ENCODE measurements at places on chromosomes 7 and 10.

DNA sequence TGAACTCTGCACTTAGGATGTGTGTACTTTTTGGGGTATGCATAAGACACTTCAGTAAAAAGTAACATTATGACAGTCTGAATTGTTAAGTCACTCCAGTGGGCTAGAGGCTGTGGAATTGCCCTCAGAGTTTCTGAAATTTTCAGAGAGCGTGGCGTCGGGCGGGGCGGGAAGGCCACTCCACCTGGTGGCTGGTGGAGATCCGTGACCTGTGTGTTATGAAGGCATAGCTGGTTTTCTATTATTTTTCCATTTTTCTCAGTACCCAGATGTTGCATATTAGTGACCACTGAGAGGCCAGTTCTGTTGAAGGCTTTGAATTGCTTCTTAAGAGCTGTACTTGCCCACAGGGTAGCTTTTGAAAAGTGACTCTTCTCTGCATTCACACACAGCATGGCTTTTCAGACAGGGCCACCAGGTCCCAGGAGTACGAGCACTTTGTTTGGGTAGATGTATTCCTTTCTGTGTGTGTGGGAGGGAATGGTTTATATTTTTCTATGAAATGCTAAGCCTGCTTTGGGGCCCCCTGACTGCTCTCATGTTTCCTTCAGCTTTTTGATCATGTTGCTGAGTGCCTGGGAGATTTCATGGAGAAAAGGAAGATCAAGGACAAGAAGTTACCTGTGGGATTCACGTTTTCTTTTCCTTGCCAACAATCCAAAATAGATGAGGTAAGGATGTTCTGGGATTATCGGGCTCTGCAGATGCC, 52.3 kb downstream of the TACR2 start:
- H3K4me3 ChIP-seq = no peak overlapping the region
- H3K27ac ChIP-seq = no peak overlapping the region
- DNase-seq = no peak
- peaks cover 42% of the 10 kb centered on the region for H3K4me1 ChIP-seq
- H3K36me3 ChIP-seq = peaks cover 76% of the 10 kb centered on the region

GRCh38 chr7:137647905-137648565, 198.7 kb downstream of the DGKI start:
- H3K27me3 ChIP-seq = peaks cover 6% of the 10 kb centered on the region
- no peaks in the 10 kb centered on the region for H3K36me3 ChIP-seq
- no peaks in the 10 kb centered on the region for H3K4me1 ChIP-seq
- H3K4me3 ChIP-seq = no peak overlapping the region

DNA sequence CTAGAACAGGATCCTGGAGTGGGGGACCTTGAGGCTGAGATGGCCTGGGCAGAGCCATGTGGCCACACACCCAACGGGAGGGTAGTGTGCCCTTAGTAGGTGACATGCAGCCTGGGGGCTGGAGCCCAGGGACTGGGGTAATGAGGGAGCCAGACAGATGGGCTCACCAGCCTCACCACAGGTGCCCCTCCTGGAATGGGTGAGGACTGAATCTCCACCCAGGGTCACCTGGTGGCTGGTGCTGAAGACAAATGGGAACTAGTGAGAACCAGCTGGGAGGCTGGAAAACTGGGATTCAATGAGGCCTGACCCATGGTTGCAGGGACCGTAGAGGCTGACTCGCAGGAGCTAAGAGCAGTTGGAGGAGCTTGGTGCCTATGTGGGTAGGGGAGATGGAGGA, 6.1 kb downstream of the ZP3 start:
- no peak overlapping the region for H3K4me3 ChIP-seq
- H3K27ac ChIP-seq = no peak overlapping the region
- DNase-seq = no peak
- H3K4me1 ChIP-seq = no peaks in the 10 kb centered on the region

DNA sequence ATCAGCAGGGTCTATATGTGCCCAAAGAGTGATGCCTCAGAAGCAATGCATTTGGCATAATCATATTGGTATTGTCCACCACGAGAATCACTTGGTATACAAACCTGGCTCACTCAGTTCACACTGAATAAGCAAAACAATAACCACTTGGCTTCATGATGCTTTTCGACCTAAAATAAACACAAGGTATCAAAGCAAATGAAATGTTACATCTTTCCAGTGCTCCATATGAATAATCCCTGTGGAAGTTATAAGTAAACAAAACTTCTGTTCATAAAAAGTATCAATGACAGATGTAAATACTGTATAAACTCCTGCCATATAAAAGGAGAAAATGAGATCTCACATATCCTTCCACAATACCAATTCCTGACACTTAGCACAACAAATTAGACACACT, 29.8 kb upstream of the EBLN1 start:
- no peaks in the 10 kb centered on the region for H3K36me3 ChIP-seq
- no peaks in the 10 kb centered on the region for H3K27me3 ChIP-seq
- no peaks in the 10 kb centered on the region for H3K4me1 ChIP-seq
- DNase-seq = no peak
- H3K27ac ChIP-seq = peak overlapping the region; percentile 31

- no peaks in the 10 kb centered on the region for H3K27me3 ChIP-seq
- H3K4me1 ChIP-seq = no peaks in the 10 kb centered on the region
- DNase-seq = no peak
- no peaks in the 10 kb centered on the region for H3K36me3 ChIP-seq
- H3K4me3 ChIP-seq = no peak overlapping the region
Observed at GRCh38 chr7:103729026-103729425, 260.4 kb downstream of the RELN start.

DNA sequence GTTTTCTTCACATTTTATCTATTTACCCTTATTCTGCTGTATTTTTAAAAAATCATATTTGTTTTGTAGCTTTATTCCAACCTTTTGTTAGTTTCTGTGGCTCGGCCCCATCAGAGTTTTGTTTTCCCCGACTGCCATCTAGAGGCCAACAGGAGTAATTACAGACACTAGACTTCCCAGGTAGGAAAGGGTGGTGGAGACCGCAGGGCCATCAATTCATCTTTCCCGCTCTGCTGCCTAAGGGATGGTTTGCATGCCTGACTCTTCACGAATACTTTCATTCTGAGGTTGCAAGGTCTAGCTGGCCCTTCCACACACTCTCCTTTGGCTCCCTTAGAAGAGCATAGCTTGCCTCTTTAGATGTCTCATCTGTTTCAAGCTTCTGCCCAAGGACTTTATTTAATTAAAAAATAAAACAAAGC, 38.3 kb downstream of the LYZL2 start:
- no peaks in the 10 kb centered on the region for H3K27me3 ChIP-seq
- H3K4me3 ChIP-seq = no peak overlapping the region
- peak; percentile 20 for DNase-seq
- H3K36me3 ChIP-seq = no peaks in the 10 kb centered on the region
- no peak overlapping the region for H3K27ac ChIP-seq
- H3K4me1 ChIP-seq = peaks cover 3% of the 10 kb centered on the region

DNA sequence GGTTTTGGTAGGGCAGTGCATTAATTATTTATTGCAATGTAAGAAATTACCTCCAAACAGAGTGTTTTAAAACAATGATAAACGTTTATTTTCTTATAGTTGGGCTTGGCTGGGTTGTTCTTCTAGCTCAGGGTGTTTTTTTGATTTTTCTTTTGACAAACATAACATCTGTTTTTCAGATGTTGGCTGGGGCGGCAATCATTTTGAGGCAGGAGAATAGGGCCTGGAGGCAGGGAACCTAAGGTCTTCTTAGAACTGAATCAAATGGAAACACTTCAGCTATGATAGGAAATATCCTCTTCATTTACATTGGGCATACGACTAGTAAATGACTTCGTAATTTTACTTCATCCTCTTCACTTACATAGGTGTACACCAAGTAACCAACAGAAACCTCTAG, 47.4 kb upstream of the NAMPT start:
- no peak overlapping the region for H3K4me3 ChIP-seq
- H3K4me1 ChIP-seq = no peaks in the 10 kb centered on the region
- no peaks in the 10 kb centered on the region for H3K36me3 ChIP-seq
- no peaks in the 10 kb centered on the region for H3K27me3 ChIP-seq

DNA sequence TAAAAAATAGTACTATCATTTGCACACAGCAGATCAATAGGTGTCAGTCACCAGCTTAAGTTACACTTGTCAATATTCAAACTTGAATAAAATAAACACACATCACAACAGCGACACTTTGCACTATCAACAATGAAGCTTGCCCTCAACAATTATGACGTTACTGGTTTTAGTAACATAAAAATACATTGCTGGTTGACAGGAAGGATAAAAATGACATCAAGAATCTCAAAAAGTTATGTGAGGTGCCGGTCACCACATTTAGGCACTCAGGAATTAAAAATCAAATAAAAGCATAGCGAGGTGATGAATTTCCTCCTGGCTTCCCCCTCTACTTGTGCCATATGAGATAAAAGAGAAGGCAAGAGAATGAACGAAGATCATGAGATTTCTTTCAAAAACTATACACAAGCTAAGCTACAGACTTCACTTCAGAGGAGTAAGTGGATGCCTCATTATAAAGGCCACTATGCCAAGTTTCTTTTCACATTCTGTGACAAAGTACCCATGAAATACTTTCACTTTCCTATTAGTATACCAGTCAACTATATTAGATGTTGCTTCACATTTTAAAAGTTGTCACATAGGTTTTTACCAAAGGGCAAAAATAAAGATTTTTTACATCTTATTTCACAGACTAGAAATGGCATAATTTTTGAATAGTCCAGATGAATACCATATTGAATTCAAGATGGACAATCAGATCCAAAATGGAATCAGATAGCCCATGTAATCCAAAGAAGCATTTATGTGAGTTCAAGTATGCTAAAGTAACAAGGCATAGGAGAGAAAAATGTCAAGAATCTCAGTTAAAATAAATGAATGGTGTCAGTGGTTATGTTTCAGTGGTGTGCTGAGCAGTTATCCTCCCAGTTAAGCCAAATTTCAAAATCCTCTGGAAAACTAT, 3.6 kb downstream of the CCDC71L start:
- no peak for DNase-seq
- H3K36me3 ChIP-seq = no peaks in the 10 kb centered on the region
- H3K4me1 ChIP-seq = peaks cover 20% of the 10 kb centered on the region
- H3K4me3 ChIP-seq = no peak overlapping the region

DNA sequence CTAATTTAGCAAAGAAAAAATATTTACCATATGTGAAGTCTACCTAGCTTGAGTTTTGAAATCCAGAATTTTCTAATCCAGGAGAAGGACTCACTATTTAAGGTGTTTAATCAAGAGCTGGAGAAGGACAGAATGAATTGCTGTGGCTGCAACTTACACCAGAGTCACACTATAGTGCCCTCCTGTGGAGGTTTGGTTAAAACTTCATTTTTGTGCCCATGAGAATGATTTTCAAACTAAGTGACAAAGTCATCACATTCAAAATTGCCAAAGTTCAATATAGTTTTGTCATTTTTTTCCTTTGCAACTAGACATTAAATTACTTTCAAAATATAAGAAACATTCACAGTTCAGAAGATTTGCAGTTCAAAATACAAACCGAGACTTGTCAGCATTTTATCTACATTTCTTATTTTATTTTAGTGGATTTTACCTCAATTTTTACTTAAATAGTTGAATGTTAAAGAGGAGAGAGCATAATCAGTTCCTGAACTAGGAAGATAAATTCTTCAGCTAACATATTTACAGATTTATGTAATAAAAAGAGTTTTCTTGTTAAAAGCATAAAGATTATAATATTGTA, 70.7 kb downstream of the CABCOCO1 start:
- no peaks in the 10 kb centered on the region for H3K4me1 ChIP-seq
- H3K27ac ChIP-seq = no peak overlapping the region
- H3K27me3 ChIP-seq = no peaks in the 10 kb centered on the region
- H3K36me3 ChIP-seq = no peaks in the 10 kb centered on the region
- DNase-seq = peak; percentile 30

GRCh38 chr10:55495555-55495954, 694.5 kb upstream of the PCDH15 start:
- no peaks in the 10 kb centered on the region for H3K27me3 ChIP-seq
- no peaks in the 10 kb centered on the region for H3K4me1 ChIP-seq
- no peak for DNase-seq
- H3K4me3 ChIP-seq = no peak overlapping the region
- H3K27ac ChIP-seq = no peak overlapping the region

- no peak overlapping the region for H3K4me3 ChIP-seq
- DNase-seq = no peak
- H3K27ac ChIP-seq = no peak overlapping the region
- H3K4me1 ChIP-seq = no peaks in the 10 kb centered on the region
- peaks cover 52% of the 10 kb centered on the region for H3K36me3 ChIP-seq
Observed at GRCh38 chr7:30434140-30434799, 44.3 kb downstream of the NOD1 start.

DNA sequence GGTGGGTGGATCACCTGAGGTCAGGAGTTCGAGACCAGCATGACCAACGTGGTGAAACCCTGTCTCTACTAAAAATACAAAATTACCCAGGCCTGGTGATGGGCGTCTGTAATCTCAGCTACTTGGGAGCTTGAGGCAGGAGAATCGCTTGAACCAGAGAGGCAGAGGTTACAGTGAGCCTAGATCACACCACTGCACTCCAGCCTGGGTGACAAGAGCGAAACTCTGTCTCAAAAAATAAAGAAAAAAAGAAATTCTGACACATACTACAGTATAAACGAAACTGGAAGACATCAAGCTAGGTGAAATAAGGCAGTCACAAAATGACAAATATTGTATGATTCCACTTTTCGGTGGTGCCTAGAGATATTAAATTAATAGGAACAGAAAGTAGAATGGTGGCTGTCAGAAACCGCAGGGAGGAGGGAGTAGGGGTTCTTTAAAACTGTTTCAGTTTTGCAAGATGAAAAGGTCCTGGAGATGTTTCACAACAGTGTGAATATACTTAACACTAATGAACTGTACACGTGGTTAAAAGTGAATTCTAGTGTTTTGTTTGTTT, 23.2 kb downstream of the PILRA start:
- H3K27me3 ChIP-seq = no peaks in the 10 kb centered on the region
- peaks cover 19% of the 10 kb centered on the region for H3K4me1 ChIP-seq
- no peak for DNase-seq
- H3K4me3 ChIP-seq = peak overlapping the region; percentile 19
- no peaks in the 10 kb centered on the region for H3K36me3 ChIP-seq

DNA sequence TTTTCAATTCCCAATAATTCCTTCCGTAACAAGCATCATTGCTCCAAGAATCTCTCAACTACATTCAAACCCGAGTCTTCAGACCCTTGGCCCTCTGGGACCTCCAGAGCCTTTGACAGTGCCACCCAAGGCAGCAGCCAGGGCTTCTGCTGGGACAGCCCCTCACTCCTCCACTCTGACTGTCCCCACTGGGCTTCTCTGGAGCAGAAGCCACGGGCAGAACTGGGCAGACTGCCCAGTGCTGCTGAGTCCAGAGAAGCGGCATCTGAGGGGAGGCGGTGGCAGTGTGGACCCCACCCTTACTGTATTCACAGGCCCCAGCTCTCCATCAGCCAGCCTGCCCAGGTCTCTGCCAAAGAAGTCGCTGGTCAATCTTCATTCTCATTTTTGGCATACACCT, 8.8 kb downstream of the CYREN start:
- peaks cover 48% of the 10 kb centered on the region for H3K36me3 ChIP-seq
- DNase-seq = no peak
- H3K27ac ChIP-seq = no peak overlapping the region
- H3K27me3 ChIP-seq = no peaks in the 10 kb centered on the region
- no peak overlapping the region for H3K4me3 ChIP-seq

DNA sequence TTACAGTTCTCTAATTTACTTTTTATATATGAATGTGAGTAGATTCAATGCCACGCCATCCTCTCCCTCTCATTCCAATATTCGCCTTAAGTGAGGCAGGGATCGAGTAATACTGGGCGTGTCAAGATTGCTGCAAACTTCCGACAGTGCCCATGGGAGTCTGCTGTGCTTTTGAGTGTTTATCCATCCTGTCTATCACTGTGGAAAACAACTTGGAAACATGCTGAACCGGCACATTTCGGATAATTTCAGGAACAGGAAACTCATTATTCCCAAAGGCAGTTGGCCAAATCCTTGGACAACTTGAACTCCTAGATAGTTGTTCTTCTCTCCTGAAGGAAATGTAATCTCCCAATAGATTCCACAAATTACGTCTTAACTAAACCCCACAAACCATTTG, 28.5 kb downstream of the PIP4K2A start:
- peaks cover 3% of the 10 kb centered on the region for H3K36me3 ChIP-seq
- peak overlapping the region; percentile 66 for H3K27ac ChIP-seq
- DNase-seq = no peak
- H3K27me3 ChIP-seq = no peaks in the 10 kb centered on the region
- H3K4me1 ChIP-seq = peaks cover 80% of the 10 kb centered on the region

All from CD4-positive, alpha-beta T cell (primary cell).